Muscle of leg (tissue), 16 donors: ENCODE measurements at places on chromosomes 11 and 22. TPM values are rescaled to one million over a fixed set of nuclear protein-coding genes. Genes with fewer than 3 reads are reported as not detected.
A peak's percentile ranks its signal among the peaks of the same experiment; 100 is the strongest.

- no peak for DNase-seq
- H3K4me1 ChIP-seq, result peaks cover 34% of the 10 kb centered on the region
- peaks cover 5% of the 10 kb centered on the region for H3K27me3 ChIP-seq
- no peak overlapping the region for H3K27ac ChIP-seq
- H3K4me3 ChIP-seq, result no peak overlapping the region
Observed at GRCh38 chr11:44711787-44712608, 14.8 kb upstream of the TSPAN18 start.

The PGA5 gene
- 0.27 TPM for total RNA-seq

The JAM3 gene
- 94.6 TPM for total RNA-seq

The HORMAD2 gene
- not detected for total RNA-seq

DNA sequence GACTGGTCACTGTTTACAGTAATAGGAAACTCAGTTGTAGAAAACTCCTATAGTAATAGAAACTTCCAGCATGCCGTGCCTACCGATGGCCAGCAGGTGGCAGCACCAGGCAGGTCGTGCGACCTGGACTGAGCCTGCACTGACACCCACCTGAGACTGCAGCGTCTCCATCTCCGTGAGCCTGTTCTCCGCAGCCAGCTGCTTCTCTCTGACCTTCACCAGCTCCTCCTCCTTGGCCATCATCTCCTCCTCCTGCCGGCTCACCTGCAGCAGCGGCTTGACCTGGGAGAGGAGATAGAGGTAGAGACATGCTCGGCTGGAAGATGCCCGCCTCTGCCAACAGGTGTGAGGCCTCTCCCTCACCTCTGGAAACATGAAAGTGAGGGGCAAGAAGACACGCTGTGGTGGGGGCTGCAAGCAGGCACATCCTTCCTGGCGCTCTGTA lies 48.5 kb downstream of the APOL1 start:
- H3K27me3 ChIP-seq, result no peaks in the 10 kb centered on the region
- no peak overlapping the region for H3K27ac ChIP-seq
- peaks cover 97% of the 10 kb centered on the region for H3K36me3 ChIP-seq
- DNase-seq, result peak; percentile 68
- no peak overlapping the region for H3K4me3 ChIP-seq

- H3K27ac ChIP-seq, result peak overlapping the region; percentile 56
- H3K4me3 ChIP-seq, result no peak overlapping the region
- peaks cover 56% of the 10 kb centered on the region for H3K4me1 ChIP-seq
- peaks cover 3% of the 10 kb centered on the region for H3K27me3 ChIP-seq
- DNase-seq, result peak; percentile 79
Observed at GRCh38 chr11:11427542-11427941, 74.5 kb upstream of the CSNK2A3 start.

DNA sequence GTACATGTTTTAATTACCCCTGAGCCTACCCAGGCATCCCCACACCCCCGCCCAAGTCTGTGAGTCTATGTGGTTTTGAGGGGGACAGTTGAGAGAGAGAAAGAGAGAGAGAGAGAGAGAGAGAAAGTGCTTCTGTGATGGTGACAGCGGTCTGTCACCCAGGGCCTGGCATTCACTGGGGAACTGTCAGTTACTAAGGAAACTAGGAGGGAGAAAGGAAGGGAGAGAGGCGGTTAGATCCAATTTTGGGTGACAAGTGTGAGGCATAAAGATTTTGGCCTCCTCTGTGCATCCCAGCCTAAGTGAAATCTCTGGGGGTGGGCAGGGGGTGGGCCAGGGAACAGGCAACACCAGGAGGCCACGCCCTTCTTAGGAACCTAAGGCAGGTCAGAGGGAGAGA lies 498.3 kb downstream of the BUD13 start:
- H3K4me3 ChIP-seq, result no peak overlapping the region
- H3K36me3 ChIP-seq, result no peaks in the 10 kb centered on the region
- H3K27me3 ChIP-seq, result peaks cover 13% of the 10 kb centered on the region
- peaks cover 6% of the 10 kb centered on the region for H3K4me1 ChIP-seq

DNA sequence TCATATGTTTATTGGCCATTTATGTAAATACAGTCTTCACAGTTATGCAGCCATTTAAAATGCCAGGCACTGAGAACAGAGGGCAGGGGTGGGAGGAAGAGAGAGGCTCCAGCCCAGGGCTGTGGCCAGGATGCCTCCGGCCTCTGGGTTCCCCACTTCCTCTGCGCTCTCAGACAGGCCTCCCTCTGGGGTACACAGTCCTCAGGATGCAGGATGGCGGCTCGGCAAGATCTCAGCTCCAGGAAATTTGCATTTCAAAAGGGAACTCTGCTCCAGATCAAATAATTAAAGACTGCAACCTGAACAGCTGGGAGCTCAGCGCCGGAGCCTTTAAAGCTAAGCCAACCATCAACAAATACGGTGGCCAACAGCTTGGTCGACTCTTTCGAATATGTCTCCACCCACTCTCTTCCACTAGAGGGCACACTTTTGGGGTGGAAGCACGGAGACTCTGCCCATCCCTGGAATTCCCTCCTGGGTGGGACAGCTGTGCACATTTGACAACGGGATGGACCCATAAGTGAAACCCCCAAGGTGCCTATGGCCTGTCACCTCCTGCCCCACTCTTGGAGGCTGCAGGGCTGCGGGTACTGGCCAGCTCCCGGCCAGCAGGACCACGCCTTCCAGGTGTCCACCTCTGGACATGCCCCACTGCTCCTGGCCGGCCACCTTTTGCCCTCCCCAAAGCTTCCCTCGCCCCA lies 1044.7 kb downstream of the BRD1 start:
- no peak overlapping the region for H3K27ac ChIP-seq
- H3K27me3 ChIP-seq, result no peaks in the 10 kb centered on the region
- no peak for DNase-seq
- no peak overlapping the region for H3K4me3 ChIP-seq
- peaks cover 6% of the 10 kb centered on the region for H3K4me1 ChIP-seq

The FOXRED1 gene
- total RNA-seq, result 20.5 TPM

DNA sequence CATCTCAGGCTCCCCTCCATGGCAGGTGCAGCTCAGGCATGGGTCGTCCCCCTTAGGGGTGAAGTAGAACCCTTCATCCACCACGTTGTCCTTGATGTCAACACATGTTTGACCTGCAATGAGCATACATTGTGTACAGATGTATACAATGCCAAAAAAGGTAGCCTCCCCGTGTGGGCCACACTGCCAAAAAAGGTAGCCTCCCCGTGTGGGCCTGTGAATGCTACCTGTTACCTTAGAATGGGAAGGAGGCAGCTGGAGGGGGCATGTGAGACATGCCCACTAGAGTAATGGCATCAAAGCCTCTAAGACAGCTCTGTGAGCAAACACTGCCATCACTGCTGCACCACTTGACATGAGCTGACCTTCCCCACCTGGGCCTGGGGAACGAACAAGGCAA lies 73.7 kb downstream of the DGCR2 start:
- H3K4me1 ChIP-seq, result no peaks in the 10 kb centered on the region
- no peak overlapping the region for H3K4me3 ChIP-seq
- H3K27ac ChIP-seq, result no peak overlapping the region
- no peaks in the 10 kb centered on the region for H3K27me3 ChIP-seq
- DNase-seq, result no peak

DNA sequence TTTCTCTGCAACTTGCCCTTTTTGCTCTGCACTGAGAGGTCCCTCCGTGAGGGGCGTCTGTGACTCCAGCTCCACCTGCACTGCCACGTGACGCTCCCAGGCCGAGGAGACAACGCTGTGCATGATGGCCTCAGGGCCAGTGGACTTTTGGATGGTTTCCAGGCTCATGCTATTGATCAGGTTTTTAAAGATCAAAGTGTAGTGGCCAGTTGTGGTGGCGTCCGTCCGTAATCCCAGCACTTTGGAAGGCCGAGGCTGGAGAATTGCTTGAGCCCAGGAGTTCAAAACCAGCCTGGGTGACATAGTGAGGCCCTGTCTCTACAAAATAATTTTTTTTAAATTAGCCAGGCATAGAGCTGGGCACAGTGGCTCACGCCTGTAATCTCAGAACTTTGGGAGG lies 16.1 kb downstream of the RPL3 start:
- H3K27ac ChIP-seq, result no peak overlapping the region
- no peaks in the 10 kb centered on the region for H3K27me3 ChIP-seq
- no peaks in the 10 kb centered on the region for H3K36me3 ChIP-seq
- DNase-seq, result no peak

DNA sequence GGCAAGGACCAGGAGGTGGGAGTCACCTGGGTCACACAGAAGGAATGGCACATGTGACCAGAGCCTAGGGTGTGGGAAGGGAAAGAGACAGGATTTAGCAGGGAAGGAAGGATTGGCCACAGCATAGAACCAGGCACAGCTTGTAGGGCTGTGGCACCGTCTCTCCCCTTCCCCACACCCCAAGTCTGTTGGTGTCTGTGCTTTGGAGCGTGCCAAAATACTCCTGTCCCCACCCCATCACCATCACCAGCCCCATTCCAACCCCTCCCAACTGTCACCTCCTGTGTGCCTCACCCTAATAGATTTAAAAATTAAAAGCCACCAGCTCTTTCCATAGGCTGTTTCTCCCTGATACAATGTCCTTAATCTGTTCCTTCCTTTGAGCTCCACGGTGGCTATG lies 18.2 kb downstream of the SGSM1 start:
- no peak overlapping the region for H3K4me3 ChIP-seq
- peaks cover 2% of the 10 kb centered on the region for H3K27me3 ChIP-seq
- no peaks in the 10 kb centered on the region for H3K36me3 ChIP-seq

DNA sequence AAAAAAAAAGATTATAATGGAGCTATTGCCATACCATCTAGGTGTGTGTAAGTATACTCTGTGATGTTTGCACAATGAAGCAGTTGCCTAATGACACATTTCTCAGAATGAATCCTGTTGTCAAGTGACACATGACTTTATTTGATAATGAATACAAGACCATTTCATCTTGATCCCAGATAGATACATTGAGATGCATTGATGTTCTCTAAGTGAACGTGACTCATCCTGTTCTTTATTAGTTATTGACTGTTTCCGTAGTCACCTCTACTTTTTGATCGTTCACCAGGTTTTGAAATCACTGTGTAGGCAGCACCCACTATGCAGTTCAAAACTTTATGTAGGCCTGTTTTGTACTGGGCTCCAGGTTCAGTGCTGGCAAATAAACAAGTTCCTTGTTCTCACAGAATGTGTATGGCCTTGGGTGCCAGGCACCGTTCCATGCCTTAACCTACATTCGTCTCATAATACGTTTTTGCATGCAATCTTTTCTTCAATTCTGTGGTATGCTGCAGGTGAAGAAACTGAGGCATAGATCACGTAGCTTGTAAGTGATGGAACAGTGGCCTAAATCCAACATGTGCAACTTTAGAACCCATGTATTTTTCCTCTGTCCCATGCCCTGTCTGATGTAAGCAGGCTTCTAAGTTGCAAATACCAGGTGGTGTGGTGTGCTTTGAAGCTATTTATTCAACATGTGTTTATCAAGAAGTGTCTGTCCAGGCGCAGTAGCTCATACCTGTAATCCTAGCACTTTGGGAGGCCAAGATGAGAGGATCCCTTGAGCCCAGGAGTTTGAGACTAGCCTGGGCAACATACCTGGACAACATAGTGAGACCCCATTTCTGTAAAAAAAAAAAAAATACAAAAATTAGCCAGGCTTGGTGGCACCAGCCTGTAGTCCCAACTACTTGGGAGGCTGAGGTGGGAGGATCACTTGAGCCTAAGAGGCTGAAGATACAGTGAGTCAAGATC lies 10.4 kb downstream of the SREBF2 start:
- H3K4me1 ChIP-seq, result peaks cover 12% of the 10 kb centered on the region
- peaks cover 28% of the 10 kb centered on the region for H3K36me3 ChIP-seq
- H3K27ac ChIP-seq, result no peak overlapping the region
- no peaks in the 10 kb centered on the region for H3K27me3 ChIP-seq

DNA sequence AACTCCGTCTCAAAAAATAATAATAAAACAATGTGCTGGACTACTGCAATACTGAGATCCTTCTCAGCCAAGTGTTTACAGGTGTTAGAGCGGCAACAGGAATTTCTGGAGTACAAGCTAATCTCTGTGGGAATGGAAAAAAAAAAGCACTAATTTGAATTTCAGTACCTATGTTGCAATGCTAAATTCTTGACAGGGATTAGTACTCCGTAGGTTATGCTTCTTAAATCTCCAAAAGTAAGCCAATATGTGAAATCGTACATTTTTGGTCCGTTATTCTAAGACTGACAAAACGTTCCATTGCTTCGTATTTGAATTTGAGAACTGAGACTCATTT lies 1.1 kb downstream of the ATL3 start:
- H3K27me3 ChIP-seq, result no peaks in the 10 kb centered on the region
- peaks cover 9% of the 10 kb centered on the region for H3K4me1 ChIP-seq
- no peak for DNase-seq
- peak overlapping the region; percentile 96 for H3K27ac ChIP-seq
- peak overlapping the region; percentile 84 for H3K4me3 ChIP-seq

- no peak for DNase-seq
- peaks cover 2% of the 10 kb centered on the region for H3K4me1 ChIP-seq
- H3K4me3 ChIP-seq, result no peak overlapping the region
- H3K36me3 ChIP-seq, result no peaks in the 10 kb centered on the region
- H3K27ac ChIP-seq, result no peak overlapping the region
- no peaks in the 10 kb centered on the region for H3K27me3 ChIP-seq
Observed at GRCh38 chr11:122181372-122181771, 65.4 kb upstream of the BLID start.

The OR6T1 gene
- not detected for total RNA-seq

- no peak overlapping the region for H3K4me3 ChIP-seq
- no peaks in the 10 kb centered on the region for H3K36me3 ChIP-seq
- DNase-seq, result peak; percentile 94
- H3K27ac ChIP-seq, result peak overlapping the region; percentile 57
Observed at GRCh38 chr11:33620423-33621171, 80.0 kb downstream of the C11orf91 start.

GRCh38 chr22:27220339-27220738 lies 563.0 kb downstream of the MIAT start:
- H3K4me3 ChIP-seq, result no peak overlapping the region
- peaks cover 9% of the 10 kb centered on the region for H3K27me3 ChIP-seq
- no peaks in the 10 kb centered on the region for H3K36me3 ChIP-seq
- DNase-seq, result peak; percentile 56
- H3K4me1 ChIP-seq, result peaks cover 24% of the 10 kb centered on the region
- no peak overlapping the region for H3K27ac ChIP-seq

GRCh38 chr11:112408517-112408916 lies 147.9 kb upstream of the PLET1 start:
- H3K4me3 ChIP-seq, result no peak overlapping the region
- DNase-seq, result no peak
- peaks cover 9% of the 10 kb centered on the region for H3K27me3 ChIP-seq

- H3K27me3 ChIP-seq, result peaks cover 64% of the 10 kb centered on the region
- peaks cover 7% of the 10 kb centered on the region for H3K4me1 ChIP-seq
- DNase-seq, result no peak
- H3K4me3 ChIP-seq, result no peak overlapping the region
Observed at GRCh38 chr11:3222003-3222855, 3.6 kb upstream of the MRGPRG start.

DNA sequence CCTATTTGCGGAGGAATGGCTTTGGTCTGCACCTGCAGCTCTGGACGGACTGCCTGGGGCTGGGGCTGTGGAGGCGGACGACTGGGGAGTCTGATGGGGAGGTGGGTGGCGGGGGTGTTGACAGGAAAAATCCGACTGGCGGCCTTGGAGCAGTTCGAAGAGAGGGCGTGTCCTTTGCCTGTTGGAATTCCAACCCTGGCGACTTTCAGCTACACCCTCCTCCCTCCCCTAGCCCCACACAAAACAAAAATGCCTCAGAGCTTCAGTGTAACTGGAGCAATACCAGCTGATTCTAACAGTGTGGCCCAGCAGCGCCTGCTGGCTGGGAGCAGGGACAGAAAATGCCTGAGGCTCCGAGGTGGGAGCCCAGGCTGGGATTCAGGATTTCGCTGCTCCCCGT lies 85.4 kb downstream of the ATXN10 start:
- H3K27ac ChIP-seq, result no peak overlapping the region
- no peaks in the 10 kb centered on the region for H3K27me3 ChIP-seq

- H3K4me1 ChIP-seq, result no peaks in the 10 kb centered on the region
- DNase-seq, result peak; percentile 0
- H3K27me3 ChIP-seq, result no peaks in the 10 kb centered on the region
- H3K4me3 ChIP-seq, result no peak overlapping the region
- no peaks in the 10 kb centered on the region for H3K36me3 ChIP-seq
Observed at GRCh38 chr11:40602866-40603552, 856.4 kb downstream of the LRRC4C start.
